ENCODE measurements at places on chromosomes 3 and 15. TPM values are rescaled to one million over a fixed set of nuclear protein-coding genes. Genes with fewer than 3 reads are reported as not detected.

DNA sequence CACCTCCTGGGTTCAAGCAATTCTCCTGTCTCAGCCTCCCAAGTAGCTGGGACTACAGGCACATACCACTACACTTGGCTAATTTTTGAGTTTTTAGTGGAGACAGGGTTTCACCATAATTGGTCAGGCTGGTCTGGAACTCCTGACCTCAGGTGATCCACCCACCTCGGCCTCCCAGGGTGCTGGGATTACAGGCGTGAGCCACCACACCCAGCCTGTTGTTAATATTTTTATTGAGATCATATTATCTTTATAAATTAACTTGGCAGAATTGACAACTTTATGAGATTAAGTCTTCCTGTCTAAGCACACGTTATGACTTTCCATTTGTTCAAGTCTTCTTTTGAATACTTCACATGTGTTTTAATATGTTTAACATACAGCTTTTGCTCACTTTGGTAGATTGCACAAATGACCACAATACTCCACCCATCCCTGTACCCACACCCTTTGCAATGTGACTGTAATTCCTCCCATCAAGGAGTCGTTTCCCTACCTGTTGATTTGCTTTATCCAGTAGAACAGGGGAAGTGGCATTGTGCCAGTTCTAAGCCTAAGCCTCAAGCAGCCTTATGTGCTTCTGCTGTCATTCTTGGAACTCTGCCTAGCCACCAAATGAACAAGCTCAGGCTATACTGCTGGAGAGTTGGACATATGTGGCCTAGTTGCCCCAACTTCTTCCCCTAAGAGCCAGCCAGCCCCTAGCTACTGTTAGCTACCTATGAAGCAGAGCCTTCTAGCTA, 8.2 kb downstream of the XYLB start:
- DNase-seq, result no peak

- DNase-seq, result peak; percentile 74
Measured at GRCh38 chr15:40427188-40427587, 13.6 kb upstream of the BAHD1 start.

CCDC33 gene
- not detected for total RNA-seq

DNA sequence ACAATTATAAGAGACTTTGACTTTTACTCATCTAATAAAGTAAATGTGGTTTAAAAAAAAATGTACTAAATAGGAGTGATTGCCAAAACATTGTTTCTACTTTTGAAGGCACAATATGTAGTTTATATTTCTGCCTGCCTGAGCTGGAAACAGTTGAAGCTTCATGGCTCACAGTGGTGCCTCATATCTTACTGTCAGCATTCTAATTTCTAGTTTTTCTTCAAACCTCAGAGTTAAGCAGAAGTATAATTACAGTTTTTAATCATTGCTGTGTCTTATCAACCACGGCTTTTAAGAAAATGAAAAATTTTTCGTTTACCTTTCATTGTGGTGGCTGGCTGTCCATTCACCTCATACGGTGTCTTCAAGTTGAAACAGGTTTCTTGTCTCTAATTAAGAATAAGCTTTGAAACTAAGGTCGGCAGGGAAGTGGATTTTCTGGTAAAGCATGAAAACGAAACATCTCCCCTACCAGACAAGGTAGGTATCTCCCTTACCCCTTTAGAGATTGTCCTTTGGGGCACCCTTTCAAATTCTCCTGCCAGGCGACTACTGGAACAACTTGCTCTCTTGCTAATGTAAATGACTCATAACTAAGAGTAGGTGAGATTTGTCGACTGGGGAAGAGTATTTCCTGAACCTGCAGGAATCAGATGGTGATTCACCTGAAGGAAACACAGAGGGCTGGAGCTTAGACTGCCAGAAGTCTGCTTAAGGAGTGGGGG, at the start of gene GPR87:
GPR87 (minus strand) TSS at position 554 of the 725 bp plus-strand sequence. CDS start 16,720 bp downstream, outside the sequence.
- no peak for DNase-seq

DNA sequence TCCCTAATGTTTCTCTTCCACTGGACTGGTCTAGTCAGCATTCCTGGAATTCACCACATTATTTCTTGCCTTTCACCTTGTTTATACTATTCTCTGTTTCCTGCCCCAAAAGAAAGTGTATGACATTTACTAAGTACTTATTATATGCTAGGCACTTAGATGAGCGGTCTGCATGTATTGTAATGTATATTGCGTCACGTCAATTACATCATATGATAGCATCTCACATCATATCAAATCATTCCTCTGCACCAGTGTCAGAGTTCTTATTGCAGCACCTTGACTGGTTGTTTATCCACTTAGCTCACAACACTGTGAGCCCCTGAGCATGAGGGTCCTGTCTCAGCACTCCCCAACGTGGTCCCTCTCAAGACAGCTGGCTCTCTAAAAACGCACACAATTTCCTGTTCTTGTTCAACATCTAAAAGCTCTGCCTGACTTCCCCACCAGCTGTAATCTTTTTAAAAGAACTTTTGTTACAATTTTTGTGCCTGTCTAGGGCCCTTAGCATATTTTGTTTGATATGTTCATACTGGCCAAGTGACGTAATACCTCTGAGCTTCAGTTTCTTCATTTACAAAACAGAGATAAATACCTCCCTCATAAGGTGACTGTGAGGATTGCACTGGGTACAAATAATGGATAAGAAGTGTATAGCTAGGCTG, 58.8 kb downstream of the ARHGAP31 start:
- DNase-seq, result no peak

OXNAD1 gene
- total RNA-seq, result 24.6 TPM

MELTF gene
- 0.92 TPM for total RNA-seq

DNA sequence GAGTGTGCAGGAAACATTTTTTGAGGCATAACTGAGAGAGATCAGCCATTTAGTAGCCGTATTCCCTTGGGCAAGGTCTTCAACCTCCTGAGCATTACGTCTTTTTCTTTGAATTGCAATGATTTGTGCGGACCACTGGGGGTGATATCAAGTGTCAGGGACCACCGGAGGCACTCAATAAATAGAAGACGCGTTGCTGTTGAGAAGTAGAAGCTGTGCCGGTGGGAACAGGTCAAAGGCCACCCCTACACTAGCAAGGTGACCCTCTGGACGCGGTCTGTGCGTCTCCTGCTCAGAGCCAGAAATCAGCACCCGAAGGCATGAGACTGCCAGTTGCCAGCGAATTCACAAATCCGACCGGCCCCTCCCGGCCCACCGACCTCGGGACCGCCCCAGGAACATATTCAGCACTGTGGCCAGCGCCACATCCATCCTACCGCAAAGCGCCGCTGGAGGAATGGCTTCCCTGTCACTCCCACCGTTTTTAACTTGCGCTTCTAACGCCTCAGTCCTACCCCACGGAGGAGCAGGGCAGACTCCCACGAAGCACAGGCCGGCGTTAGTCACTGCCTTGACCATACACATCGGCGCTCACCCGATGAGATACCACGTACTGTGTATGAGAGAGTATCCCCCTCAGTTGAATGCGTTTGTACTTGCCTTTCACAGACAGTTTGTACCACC, 1.4 kb upstream of the GHSR start:
- DNase-seq, result peak; percentile 42

DNA sequence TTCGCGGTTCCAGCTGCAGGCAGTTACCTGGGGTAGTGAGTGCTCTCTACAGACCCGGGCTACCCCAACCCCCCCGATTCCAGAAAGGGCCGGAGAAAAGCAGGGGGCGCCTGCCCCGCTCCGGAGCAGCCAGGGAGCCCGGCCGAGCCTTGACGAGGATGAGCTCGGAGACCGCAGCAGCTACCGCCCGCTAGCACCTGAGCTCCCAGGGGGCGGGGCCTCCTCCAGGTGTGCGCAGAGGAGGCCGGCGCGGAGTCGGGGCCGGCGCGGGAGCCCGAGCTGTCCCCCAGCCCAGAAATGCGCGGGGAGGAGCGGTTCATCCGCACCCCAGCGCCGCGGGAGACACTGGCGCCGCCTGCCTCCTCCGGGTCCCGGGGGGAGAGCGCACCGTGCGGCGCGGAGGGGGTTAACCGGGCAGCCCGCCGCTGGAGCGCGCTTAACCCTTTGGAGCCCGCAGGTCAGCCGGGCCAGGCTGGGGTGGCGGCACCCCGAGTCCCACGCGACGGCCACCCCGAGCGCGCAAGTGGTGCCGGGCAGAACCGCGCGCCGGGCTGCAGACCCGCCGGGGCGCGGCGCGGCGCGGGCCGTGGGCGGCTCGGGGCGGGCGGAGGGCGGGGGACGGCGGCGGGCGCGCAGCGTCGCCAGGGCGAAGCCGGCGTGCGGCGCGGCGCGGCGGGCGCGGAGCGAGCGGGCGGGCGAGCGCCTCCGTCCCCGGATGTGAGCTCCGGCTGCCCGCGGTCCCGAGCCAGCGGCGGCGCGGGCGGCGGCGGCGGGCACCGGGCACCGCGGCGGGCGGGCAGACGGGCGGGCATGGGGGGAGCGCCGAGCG, at the start of gene CACNA1D:
CACNA1D (plus strand) TSS at position 649 of the 829 bp plus-strand sequence. CDS start 556 bp downstream, outside the sequence.
- no peak for DNase-seq

DNA sequence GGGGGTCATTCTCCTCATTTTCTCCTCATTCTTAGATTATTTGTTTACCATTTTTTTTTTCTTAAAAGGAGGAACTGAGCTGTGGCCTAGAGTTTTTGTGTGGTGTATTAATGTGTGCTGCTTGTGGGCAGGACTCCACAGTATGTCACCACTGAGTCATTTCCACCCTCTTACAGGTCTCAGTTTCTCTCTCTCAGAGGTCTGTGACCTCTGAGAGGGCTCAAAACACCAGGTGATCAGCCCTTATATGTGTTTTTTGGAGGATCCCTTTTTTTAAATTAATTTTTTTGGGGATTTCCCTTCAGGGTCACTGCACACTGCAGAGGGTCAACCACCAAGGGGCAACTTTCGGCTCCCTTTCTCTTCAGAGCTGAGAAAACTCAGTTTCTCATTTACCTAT, 166.4 kb downstream of the SUCNR1 start:
- no peak for DNase-seq

GOLGA8J gene
- not detected for total RNA-seq

- DNase-seq, result no peak
Measured at GRCh38 chr3:127541320-127541719, 49.2 kb downstream of the TPRA1 start.

ANKRD34C gene
- total RNA-seq, result not detected
